ENCODE measurements at places on chromosomes 6 and 20. TPM values are rescaled to one million over a fixed set of nuclear protein-coding genes. Genes with fewer than 3 reads are reported as not detected.

The PHACTR1 gene
- total RNA-seq = 2.7 TPM

The CD93 gene
- 429 TPM for total RNA-seq

The WFDC12 gene
- total RNA-seq = not detected

The SYCP2L gene
- total RNA-seq = 0.13 TPM

The DHX35 gene
- total RNA-seq = 9.5 TPM

The IL17A gene
- total RNA-seq = not detected

The SNAP25 gene
- 0.25 TPM for total RNA-seq

The METTL24 gene
- 0.06 TPM for total RNA-seq

The SEMG1 gene
- total RNA-seq = not detected

The TFAP2C gene
- under 0.01 TPM for total RNA-seq

The KCNB1 gene
- total RNA-seq = not detected

The COL9A3 gene
- total RNA-seq = 0.32 TPM

The GJA10 gene
- not detected for total RNA-seq

The TGM2 gene
- 265 TPM for total RNA-seq

The PRND gene
- total RNA-seq = 2.4 TPM

The HLA-DMB gene
- total RNA-seq = 1.0 TPM

The CPNE1 gene
- total RNA-seq = 80.0 TPM

The ADIG gene
- not detected for total RNA-seq

The SLPI gene
- total RNA-seq = not detected

The ERVFRD-1 gene
- 0.16 TPM for total RNA-seq

The RFX6 gene
- not detected for total RNA-seq

The SALL4 gene
- total RNA-seq = 0.76 TPM

The BMP6 gene
- total RNA-seq = 330 TPM

The ID4 gene
- total RNA-seq = 0.19 TPM

The GMNN gene
- total RNA-seq = 30.1 TPM

The CYP39A1 gene
- total RNA-seq = 0.97 TPM

The ETV7 gene
- 0.16 TPM for total RNA-seq

The MKKS gene
- total RNA-seq = 8.9 TPM

The EPPIN gene
- total RNA-seq = not detected

The SOBP gene
- 0.76 TPM for total RNA-seq

The CALHM5 gene
- 12.6 TPM for total RNA-seq

The TCF21 gene
- not detected for total RNA-seq

The KCNK5 gene
- total RNA-seq = not detected

The PSMB9 gene
- 27.0 TPM for total RNA-seq

The OR2H1 gene
- total RNA-seq = not detected

The HMGA1 gene
- 82.7 TPM for total RNA-seq

The HLA-DRB1 gene
- 55.4 TPM for total RNA-seq

The PRR18 gene
- not detected for total RNA-seq

The HACE1 gene
- total RNA-seq = 18.9 TPM

The HLA-DPA1 gene
- total RNA-seq = 10.8 TPM

The FAXC gene
- 0.81 TPM for total RNA-seq

The SPATA25 gene
- total RNA-seq = 0.49 TPM

The MMP24 gene
- total RNA-seq = 0.38 TPM

The SMLR1 gene
- total RNA-seq = not detected

The CLDN20 gene
- total RNA-seq = not detected

The SIRPB1 gene
- total RNA-seq = 0.16 TPM

The PRL gene
- not detected for total RNA-seq

The PMEPA1 gene
- 1.3 TPM for total RNA-seq

The CABLES2 gene
- total RNA-seq = 0.49 TPM

The ZNF217 gene
- total RNA-seq = 18.4 TPM

The TAGAP gene
- total RNA-seq = not detected

The CAP2 gene
- 4.2 TPM for total RNA-seq

The ENTPD6 gene
- 40.0 TPM for total RNA-seq

The GSTA3 gene
- not detected for total RNA-seq

The DAAM2 gene
- total RNA-seq = 0.16 TPM

The MLIP gene
- total RNA-seq = 1.1 TPM

The RAET1G gene
- total RNA-seq = 0.65 TPM

The C2 gene
- total RNA-seq = not detected

Data from bladder microvascular endothelial cell (primary cell).